NCI-H1048 (cell line): ENCODE measurements at places on chromosomes 13 and 19.

DNA sequence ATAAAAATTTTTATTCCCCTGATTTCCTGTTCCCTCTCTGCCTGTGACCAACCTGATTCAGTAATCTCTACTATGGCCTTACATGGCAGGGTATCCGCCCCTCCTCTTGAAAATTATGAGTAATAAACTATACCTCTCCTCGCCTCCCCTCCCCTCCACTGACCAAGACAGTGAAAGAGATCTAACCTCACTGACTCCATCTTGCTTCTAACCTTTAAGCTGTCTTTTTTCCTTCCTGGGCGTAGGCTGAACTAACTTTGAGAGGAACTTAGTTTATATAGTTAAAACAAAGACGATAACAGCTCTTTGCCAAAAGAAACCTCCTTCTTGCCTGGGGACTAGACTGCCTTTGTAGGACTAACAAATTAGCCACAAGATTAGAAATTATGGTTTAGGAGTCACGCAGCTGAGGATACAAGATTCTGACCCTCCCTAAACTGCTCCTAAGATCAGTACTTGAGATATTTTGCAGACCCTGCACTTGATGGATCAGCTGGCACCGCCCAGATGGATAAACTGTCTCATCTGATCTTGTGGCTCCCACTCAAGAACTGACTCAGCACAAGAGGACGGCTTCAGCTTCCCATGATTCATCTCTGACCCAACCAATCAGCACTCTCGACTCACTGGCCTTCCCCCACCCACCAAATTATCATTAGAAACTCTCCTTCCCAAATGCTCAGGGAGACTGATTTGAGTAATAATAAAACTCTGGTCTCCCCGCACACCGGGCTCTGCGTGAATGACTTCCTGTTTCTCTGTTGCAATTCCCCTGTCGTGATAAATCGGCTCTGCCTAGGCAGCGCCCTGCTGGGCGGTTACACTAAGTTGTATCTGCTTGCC is 187.1 kb downstream of the TDRD3 start:
- no peak for DNase-seq

GRCh38 chr13:42720113-42720857 is 61.1 kb upstream of the FAM216B start:
- no peak for DNase-seq

GRCh38 chr13:21075011-21075378 is 13.6 kb upstream of the LATS2 start:
- no peak for DNase-seq

DNA sequence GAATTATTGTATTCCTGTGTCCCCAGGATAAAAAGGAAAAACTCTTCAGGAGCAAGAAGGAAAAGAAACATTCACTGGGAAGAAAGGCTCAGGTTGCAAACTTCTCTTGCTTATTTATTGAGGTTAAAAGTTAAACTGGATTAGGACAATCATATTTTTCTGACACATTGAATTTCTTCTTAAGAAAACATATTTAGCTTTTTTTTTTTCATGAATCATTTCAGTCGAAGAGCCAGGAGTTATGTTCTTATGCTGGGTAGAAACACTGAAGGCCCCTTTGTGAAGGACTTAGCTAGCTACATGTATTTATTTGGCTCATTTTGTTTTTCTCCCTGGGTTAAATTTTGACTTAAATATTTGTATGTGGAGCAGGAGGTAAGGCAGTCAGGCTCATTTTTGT is 434.0 kb downstream of the KLF5 start:
- no peak for DNase-seq

GRCh38 chr13:83355041-83355440 is 527.2 kb downstream of the SLITRK1 start:
- DNase-seq: no peak

DNA sequence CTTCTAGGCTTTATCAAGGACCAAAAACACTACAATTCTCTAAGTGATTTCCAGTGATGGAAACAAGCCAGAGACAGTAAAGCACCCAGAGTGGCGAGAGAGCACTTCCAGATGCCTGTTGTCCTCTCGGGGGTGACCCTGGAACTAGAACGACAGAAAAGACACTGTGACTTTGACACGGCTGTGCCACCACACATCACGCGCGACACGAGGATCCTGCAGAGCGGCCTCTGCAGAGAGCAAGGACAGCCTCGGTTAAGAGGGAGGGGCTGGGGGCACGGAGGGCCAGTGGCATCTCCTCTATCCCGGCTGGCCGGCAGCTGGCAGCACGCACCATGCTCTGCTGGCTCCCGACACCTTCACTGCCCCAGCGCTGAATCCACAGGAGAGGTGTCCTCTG is 42.3 kb downstream of the SUGP2 start:
- no peak for DNase-seq

DNA sequence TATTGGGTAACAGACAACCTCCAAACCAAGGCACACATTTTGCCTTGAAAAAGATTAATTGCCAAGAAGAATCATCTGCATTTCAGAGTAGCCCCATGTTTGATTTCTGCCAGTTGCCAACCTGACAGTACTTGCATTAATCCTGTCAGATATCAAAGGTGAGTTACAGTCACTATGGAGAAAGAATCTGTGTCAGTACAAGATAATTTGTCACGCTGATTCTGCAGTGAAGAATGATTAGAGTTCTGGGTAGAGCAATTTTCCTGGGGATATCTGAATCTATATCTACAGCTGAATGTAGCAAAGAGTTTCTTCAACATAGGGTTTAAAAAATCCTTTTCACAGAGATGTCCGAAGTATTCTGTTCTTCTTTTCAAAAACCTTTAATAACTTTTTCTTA is 150.7 kb downstream of the AKAP11 start:
- no peak for DNase-seq

- DNase-seq: no peak
Measured at GRCh38 chr13:97223037-97223710, 1.0 kb downstream of the MBNL2 start.

DNA sequence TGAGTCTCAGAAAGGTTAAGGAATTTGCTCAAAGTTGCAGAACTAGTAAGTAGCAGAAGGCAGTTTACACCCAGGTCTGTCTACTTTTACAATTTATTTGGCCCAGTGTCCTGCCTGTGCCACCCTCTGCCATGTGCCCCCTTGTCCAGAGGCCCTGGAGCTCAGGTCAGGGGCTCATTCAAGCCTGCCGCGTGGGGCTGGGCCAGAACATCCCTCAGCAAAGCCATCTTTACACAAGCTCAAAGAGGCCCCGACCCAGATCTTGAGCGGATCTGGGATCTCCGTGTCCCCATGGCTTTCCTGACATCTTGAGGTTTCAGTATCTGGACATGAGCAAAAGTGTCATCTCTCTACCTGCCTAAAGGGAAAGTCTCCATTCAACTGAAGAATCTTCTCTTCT is 76.4 kb upstream of the VSTM2B start:
- no peak for DNase-seq

- no peak for DNase-seq
Measured at GRCh38 chr13:27194895-27195764, 23.5 kb upstream of the USP12 start.

- DNase-seq: no peak
Measured at GRCh38 chr13:107069108-107069776, 501.3 kb upstream of the ARGLU1 start.

GRCh38 chr19:5870986-5871394 is 650 bp upstream of the FUT5 start:
- no peak for DNase-seq

DNA sequence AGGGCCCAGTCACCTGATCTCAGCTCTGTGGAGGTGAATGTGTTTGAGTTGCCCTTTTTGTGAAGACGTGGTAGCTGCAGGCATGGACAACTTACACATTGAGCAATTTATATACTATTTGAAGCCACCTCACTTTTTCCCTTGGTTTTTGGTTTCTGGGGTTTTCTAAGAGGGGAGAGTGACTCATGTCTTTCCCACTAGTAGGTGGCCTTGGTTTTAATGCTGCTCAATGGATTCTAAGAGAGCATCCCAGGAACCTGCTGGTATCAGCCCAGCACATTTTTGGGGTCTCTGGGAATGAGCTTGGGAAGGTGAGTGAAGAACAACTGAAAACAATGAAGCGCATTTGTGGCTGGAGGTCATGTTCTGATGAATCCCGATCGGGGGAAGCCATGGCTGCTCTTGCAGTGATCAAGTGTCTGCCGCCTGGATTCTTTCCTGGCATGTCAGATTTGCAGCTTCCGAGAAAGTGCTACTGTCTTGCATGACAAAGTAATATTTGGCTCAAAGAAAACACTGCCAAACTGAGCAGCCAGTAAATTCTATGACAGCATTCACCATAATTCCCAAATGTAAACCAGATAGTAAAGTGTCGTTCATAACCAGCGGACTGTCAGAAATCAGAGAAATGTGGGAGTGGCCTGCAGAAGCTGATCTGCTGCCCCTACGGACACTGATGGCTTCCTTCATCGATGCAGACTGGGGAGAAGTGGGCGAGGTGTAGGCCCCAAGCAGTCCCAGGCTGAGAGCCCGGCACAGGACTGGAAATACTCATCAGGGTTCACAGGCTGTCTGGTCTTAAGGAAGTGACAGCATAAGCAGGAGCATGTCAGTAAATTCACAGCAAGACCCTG is 98.7 kb downstream of the COL4A2 start:
- DNase-seq: no peak

DNA sequence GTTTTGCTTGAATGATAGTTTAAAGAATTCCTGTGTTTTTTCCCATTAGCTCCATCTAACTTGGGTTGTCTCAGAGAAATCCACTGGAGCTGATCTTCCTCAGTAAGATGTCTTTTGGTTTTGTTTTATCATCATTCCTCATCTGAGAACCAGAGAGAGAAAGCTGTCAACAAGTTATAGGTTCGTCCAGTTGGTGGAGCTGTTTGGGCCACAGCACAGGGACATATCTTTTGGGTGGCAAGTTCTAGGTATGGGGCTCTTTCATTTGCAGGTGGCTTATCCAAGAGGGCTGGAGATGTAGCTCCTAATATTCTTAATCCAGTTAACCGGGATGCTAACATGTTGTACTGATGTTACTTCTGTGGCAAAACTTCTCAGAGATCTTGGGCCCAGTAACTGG is 174.2 kb downstream of the KCNRG start:
- DNase-seq: no peak

DNA sequence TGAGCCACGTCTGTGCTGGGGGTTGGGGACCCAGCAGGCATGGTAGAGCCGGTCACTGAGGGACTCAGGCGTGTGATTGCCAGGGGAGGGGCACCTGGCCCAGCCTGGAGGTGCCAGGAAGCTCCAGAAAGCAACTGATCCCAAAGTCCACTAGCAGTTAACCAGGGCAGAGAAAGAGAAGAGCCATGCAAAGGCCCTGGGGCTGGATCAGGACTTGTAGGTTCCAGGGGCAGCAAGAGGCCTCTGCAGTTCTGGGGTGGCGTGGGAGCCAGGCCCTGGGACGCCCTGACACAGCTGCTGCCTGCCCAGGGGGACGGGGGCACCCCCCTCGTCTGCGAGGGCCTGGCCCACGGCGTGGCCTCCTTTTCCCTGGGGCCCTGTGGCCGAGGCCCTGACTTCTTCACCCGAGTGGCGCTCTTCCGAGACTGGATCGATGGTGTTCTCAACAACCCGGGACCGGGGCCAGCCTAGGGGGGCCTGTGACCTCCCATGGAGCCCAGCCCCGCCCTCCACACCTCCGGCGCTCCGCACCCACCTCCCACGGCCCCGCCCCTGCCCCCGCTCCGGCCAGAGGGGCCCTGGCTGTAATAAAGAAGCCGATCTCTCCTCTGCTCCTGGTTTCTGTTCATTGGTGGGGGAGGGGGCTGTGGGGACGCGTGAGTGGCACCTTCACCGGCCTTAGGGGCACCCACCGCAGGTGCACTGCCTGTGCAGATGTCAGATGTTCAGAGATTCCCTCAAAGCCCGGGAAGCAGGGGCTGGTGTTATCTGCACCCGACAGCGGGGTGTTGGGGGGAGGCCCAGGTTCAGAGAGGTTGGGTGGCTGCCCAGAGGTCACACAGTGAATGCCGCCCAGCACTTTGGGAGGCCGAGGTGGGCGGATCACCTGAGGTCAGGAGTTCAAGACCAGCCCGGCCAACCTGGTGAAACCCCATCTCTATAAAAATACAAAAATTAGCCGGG is 4.1 kb downstream of the AZU1 start:
- no peak for DNase-seq

DNA sequence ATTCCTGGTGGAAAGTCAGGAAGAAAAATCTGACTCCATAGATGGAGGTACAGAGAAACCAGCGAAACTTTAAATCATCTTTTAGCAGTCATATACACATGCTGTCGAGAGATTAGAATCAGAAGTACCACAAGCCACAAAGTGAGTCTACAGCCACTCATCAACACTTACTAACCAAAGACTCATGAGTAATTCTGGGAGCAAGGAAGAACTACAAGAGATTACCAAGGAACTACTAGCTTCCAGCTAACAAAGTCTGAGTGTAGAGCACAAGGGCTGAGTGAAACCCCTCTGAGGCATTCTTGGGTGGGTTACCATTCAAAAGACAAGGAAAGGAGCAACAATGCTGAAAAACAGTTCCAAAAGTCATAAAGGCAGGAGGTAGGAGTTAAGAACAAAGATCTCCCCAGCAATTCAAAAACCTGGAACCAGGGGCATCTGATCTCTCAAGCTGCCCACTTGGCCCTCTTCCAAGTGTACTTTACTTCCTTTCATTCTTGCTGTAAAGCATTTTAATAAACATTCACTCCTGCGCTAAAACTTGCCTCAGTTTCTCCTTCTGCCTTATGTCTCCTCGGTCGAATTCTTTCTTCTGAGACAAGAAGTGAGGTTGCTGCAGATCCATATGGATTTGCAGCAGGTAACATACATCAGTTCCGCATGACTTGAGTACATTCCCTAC is 13.0 kb downstream of the RBM26 start:
- DNase-seq: no peak

GRCh38 chr19:43983544-43983911 is 460 bp upstream of the ZNF155 start:
- no peak for DNase-seq

- DNase-seq: no peak
Measured at GRCh38 chr19:46950526-46951170, 69.0 kb upstream of the NPAS1 start.

DNA sequence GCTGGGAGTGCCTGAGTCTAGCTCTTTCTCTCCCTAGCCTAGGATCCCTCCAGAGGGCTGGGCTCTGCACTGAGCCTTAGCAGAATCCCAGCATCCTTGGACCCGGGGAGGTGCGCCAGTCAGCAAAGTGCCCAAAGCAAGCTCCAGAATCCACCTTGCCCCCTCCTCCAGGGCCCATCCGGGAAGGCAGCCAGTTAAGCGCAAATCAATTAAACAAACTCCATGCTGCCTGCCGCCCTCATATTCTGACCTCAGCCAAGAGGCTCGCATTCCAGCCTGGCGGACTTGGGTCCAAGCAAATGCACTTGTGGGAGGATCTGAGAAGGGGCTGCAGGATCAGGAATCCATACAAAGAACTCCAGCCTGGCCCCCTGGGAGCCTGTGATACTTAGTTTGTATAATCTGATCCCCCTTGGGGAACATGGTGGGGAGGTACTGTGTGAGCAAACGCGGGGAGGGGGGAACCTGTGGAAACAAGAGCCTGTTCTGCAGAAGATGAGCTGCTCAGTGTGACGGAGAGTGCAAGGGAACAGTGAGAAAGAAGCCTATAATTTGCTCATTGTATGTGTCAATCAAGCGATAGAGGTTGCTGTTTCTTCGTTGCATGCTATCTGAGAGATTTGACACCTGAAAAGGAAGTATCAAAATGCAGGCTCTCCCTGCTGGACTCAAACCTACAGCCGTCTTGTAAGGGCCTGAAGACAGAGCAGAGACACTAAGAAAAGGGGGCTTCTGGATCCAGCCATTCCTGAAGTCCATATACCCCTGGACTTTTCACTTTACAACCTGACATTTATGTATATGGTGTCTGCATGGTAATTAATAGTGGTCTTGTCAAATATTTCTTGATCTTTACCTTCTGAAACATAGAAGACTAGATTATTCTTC is 29.4 kb downstream of the ZNRF4 start:
- DNase-seq: no peak

- no peak for DNase-seq
Measured at GRCh38 chr13:83048419-83048818, 833.9 kb downstream of the SLITRK1 start.

GRCh38 chr19:950352-951066 is 24.7 kb downstream of the ARID3A start:
- DNase-seq: no peak
